Kasumi-1 (cell line): ENCODE measurements at places on chromosomes 13 and 19.
A peak's percentile ranks its signal among the peaks of the same experiment; 100 is the strongest.

DNA sequence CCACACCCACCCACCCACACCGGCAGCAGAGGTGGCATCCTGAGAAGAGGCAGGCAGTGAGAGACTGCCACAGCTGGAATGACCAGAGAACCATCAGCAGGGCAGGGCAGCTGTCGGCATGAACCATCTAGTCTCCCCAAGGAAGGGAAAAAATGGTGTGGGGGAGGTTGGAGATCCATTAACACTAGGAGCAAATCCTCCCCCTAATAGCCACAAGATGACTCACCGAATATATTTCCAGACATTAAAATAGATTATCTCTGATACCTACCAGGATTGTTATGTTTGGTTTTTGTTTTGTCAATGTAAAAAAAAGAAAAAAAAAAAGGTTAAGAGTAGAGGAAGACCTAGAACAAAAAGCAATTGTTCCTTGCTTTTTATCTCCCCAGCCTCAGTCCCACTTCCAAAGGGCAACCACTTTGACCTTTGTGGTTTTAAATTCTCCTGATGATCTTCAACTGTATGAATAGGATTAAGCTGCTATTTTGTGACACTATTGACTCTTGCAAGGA lies 34.2 kb downstream of the THSD1 start:
- DNase-seq: no peak

- no peak for DNase-seq
Observed at GRCh38 chr19:7376151-7376852, 27.6 kb downstream of the ARHGEF18 start.

DNA sequence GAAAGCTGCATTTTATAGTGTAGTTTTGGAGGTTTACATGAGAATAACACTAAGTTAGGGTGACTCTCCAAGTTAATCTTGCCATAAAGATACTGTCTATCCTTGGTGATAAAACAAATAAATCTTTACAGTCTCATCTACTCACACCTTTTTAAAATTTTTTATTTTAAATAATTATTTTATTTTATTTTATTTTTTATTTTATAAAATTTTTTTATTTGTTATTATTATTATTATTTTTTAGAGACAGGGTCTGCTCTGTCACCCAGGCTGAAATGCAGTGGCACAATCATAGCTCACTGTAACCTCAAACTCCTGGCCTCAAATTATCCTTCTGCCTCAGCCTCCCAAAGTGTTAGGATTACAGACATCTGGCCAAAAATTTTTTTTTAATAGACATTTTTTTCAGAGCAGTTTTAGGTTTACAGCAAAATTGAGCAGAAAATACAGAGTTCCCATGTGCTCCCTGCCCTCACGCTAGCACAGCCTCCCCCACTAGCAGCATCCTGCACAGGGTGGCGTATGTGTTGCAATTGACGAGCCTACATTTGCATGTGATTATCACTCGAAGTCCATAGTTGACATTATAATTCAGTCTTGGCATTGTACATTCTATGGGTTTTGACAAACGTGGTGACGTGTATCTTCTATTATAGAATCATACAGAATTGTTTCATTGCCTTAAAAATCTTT lies 41.0 kb downstream of the RASL11A start:
- no peak for DNase-seq

- no peak for DNase-seq
Observed at GRCh38 chr13:99626461-99627082, 125.3 kb downstream of the TM9SF2 start.

- DNase-seq: no peak
Observed at GRCh38 chr13:24011266-24011665, 114.0 kb upstream of the C1QTNF9B start.

- no peak for DNase-seq
Observed at GRCh38 chr19:38667661-38668171, 20.3 kb downstream of the ACTN4 start.

DNA sequence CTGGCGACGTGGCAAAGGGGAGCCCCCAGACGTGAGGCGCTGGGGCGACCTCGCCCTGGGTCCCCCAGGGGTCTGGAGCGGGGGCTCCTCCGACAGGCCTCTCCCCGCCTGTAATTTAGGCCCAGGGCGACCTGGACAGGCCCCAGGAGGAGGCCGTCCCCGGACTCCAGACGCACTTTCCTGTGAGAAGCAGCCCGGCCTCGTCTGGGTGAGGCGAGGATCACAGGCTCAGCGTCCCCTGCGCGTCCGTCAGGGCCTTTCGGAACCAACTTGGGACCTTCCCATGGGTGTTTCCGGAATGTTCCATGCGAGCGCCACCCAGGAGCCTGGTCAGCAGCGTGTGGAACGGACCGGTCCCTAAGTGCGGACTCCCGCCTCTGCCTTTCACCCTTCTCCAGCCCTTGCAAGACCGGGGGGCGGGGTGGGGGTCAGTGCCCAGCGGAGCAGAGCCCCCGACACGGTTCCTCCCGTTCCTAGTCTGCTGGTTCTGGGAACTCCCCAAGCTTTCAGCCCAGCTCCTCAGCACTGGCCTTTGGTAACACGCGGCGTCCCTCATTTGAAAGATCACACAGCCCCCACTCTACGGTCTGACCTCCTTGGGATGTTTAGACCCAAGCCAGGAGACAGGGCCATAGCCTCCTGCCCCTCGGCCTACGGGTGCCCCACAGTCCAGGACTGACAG lies 1.1 kb upstream of the GRTP1 start:
- no peak for DNase-seq

DNA sequence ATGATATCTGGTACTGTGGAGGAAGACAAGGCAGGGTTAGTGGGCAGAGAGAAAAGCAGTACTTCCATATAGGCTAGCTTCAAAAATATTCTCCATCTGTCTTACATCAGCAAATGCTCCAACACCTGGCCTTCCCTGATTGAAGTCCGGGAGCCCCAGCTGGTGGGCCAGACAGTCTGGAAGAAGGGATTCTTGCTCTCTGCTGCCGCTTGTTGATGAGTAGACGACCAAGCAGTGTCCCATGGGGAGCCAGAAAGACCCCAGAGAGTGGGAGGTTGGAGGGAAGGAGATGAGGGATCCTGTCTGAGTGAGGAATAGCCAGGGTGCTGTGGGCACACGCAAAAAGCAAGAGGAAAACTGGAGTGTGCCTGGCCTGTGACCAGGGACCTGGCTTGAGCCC lies 95.1 kb downstream of the ATP8A2 start:
- DNase-seq: no peak

DNA sequence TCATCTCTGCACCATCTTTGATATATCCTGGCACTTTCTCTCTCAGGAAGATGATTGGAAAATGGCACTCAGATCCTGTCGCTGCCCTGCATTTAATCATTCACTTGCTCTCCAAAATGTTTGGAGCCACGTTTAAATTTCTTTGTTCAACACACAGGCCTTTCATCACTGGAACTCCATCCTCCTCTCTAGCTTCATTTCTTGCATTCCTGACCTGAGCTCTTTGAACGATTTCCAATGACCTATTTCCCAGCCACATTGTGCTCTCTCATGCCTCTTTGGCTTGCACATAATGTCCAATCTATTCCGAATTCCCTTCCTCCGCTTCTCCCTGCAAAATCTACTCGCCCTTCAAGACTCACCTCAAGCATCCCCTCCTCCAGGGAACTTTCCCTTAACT lies 287.4 kb upstream of the NBEA start:
- DNase-seq: no peak

GRCh38 chr13:110221406-110222117 lies 85.4 kb downstream of the COL4A1 start:
- DNase-seq: no peak

DNA sequence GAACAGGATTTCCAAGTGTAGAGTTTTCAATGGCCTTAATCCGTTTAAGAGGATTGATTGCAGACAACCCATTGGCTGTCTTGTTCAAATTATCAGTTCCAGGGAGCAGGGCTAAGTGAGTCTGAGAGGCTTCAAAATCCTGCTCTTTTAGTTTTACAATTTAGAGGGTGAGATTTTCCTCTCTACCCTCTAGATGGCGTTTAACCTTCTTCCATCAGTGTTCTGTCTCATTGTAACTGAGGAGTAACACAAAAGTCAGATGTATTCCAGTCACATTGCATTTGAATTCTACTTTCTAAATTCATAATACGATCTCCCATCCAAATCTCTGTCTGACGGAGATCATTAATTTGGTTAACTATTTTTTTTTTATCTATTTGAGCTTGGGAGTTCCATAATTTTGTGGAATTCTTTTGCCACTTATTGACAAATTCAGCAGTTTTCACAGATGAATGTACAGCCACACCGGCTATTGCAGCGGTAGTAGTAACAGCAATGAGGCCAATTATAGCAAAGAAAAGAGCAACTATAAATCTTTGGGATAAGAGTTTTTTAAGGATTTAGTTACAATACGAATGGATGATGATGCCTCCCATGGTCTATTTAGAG lies 7.8 kb upstream of the C19orf84 start:
- peak; percentile 82 for DNase-seq

DNA sequence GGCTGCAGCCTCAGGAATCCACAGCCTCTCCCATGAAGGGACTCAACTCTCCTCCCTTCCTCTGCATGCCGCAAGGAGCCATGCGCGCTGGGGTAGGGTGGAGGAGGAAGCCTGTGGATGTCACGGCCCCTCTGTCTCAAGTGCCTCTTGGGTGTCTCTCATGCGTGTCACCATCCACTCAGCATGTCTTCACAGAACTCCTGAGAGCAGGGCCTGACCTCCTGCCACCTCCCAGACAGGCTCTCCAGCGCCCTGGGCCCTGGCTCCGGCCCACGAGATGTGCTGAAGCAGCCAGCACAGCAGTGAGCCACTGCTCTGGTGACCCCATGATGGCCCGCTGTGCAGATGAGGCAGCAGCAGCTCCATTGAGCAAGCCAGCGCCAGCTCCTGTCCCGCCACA lies 25.9 kb upstream of the SPACA7 start:
- no peak for DNase-seq

DNA sequence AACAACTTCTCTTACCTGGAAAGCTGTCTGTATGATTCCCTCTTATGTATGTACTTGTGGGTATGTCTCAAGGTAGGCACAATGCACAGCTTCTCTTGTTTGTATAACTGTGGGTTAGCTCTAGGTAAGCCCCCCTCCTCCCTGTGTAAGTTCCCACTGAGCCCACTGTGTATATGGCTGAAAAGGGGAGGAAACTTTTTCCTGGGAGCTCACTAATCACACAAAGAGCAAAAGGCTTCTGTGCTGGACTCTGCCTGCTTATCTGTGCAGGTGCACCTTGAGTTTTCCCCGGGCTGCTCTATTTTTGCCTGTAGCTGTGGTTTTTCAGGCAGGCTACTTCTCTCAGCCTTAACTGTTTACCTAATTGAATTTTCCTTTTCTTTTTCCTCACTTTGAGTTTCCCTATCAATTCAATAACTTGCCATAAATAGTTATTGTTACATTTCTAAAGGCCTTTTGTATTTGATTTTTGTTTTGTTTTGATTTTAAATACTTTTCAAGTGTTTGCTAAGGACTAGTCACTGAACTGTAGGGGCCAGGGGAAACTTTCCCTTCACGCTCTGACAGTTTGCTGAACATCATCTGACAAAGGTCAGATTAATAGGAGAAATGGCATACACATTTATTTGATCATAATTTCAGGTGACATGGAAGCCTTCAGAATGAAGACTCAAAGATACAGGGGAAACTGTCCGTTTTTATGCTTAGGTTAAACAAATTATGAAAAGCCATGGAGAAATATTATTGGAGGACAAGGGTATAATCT lies 423.5 kb upstream of the ATXN8OS start:
- DNase-seq: no peak

DNA sequence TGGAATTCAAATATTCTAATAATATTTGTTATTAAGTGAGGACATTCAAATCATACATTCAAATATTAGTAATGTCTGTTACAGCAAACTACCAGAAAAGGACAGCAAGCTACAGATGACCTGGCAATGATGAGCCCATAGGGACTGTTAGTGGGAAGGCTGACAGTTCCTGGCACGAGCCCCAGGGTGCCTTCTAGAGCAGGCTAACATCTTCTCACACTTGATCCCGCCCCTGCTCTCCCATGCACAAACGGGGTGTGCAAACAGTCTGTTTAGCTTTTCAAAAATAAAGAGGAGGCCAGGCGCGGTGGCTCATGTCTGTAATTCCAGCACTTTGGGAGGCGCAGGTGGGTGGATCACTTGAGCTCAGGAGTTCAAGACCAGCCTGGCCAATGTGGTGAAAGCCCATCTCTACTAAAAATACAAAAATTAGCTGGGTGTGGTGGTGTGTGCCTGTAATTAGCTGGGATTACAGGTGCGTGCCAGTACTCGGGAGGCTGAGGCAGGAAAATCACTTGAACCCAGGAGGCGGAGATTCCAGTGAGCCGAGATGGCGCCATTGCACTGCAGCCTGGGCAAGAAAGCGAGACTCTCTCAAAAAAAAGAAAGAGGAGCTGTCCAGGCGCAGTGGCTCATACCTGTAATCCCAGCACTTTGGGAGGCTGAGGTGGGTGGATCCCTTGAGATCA lies 9.6 kb upstream of the GARRE1 start:
- no peak for DNase-seq

- DNase-seq: no peak
Observed at GRCh38 chr19:10516671-10517286, 468 bp downstream of the S1PR5 start.

GRCh38 chr19:30068528-30069395 lies 126.7 kb downstream of the URI1 start:
- no peak for DNase-seq

DNA sequence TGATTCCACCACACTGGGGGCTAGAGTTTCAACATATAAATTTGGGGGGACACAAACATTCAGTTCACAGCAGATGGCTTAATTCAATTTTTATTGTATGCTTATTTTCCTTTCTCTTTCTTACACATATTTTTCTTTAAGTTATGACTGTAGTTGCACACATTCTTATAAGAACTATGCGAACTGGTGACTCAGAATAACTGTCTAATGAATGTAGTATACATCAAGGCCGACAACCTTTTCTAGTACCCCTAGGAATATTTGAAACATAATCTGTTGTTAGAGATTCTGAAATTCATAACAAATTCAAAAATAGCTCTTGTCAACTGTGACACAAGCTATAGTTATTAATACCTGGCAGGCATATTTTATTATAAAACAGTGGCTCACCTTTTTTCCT lies 695.6 kb downstream of the PCDH9 start:
- no peak for DNase-seq

DNA sequence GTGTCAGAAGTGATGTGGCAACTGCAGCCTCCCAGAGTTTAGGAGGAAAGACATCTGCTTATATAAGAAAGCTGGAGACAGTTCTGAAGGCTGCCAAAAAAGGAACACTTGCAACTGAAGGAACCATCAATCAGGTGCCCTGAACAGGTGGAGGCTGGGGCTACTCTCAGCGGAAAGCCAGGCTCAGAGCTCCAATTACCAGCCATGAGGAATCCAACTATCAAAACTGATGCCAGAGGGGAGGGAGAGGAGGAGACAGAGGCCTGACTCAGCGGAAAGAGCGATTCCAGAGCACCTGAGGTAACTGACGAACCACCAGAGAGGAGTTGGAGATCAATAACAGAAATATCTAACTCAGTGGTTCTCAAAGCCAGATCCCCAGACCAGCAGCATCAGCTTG lies 24.3 kb downstream of the LEUTX start:
- no peak for DNase-seq
